ENCODE measurements at places on chromosomes 6 and 20. TPM values are rescaled to one million over a fixed set of nuclear protein-coding genes. Genes with fewer than 3 reads are reported as not detected.

The FABP7 gene
- not detected for total RNA-seq

The SIGLEC1 gene
- not detected for total RNA-seq

The C20orf204 gene
- total RNA-seq: 0.19 TPM

The CRYBG1 gene
- 0.64 TPM for total RNA-seq

The SLC13A3 gene
- 0.12 TPM for total RNA-seq

The IL17F gene
- not detected for total RNA-seq

The TFAP2D gene
- not detected for total RNA-seq

The MARCKS gene
- total RNA-seq: 27.1 TPM

The EDN3 gene
- 0.10 TPM for total RNA-seq

The ITPA gene
- total RNA-seq: 124 TPM

The PIGU gene
- total RNA-seq: 25.1 TPM

The MRPS18A gene
- 47.6 TPM for total RNA-seq

The BRD2 gene
- total RNA-seq: 143 TPM

The HFE gene
- 14.4 TPM for total RNA-seq

The HLA-DRB1 gene
- not detected for total RNA-seq

The AHCY gene
- 312 TPM for total RNA-seq

The BMP7 gene
- total RNA-seq: 0.57 TPM

The SIRPD gene
- total RNA-seq: not detected

The HLA-DMA gene
- total RNA-seq: 3.7 TPM

The BANF2 gene
- total RNA-seq: not detected

All from A549 treated with DMSO at 1 μM for 4 hours (cell line).